ENCODE measurements at places on chromosomes 12 and 14.

- DNase-seq: peak; percentile 28
Observed at GRCh38 chr12:71195338-71195896, 37.6 kb upstream of the TSPAN8 start.

- DNase-seq: no peak
Observed at GRCh38 chr14:29348504-29348903, 579.1 kb downstream of the PRKD1 start.

GRCh38 chr12:50132505-50133135 lies 20.6 kb downstream of the COX14 start:
- DNase-seq: no peak

DNA sequence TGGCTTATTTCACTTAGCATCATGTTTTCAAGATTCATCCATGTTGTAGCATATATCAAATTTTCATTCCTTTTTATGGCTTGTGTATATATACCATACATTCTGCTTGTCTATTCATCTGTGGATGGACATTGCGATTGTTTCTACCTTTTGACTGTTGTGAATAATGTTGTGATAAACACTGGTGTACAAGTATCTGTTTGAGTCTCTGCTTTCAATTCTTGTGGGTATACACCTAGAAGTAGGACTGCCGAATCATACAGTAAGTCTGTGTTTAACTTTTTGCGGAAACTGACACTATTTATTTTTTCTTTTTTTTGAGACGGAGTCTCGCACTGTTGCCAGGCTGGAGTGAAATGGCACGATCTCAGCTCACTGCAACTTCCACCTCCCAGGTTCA lies 19.6 kb upstream of the RPS6KA5 start:
- no peak for DNase-seq

DNA sequence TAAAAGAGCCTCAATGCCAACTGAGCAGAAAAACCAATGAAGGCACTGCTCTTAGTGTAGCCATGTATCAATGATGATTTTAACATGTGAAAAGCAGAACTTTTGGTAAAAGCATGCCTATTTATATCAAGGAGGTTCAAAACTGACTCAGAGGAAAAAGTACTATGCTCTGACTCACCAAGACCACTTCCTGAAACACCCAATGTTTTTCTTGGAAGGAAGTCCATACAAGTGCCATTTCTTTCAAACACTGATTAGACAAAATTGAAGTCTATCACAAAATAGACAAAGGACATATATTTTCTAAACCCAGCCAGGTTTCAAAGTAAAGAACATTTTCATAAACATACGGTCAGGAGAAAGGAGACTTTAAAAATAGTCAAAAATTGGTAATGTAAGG lies 88.6 kb downstream of the EPS8 start:
- no peak for DNase-seq

All from COR-L47 (cell line).